ENCODE measurements at places on chromosomes 11 and 22.

DNA sequence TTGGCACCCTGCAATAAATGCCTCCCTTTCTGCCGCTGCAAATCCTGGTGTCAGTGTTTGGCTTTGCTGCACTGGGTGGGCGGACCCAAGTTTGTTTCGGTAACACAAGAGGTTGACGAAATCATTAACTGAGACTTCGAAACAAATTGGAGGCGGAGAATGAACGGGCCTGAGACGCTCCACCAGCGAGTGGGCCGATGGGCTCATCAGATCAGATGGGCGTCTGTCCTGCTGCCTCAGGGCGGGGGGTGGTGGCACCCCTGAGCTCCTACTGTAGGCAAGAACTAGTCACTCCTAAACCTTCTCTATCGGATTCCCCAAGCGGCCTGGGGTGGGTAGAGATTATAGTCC lies 918 bp upstream of the CAPN5 start:
- DNase-seq = no peak

DNA sequence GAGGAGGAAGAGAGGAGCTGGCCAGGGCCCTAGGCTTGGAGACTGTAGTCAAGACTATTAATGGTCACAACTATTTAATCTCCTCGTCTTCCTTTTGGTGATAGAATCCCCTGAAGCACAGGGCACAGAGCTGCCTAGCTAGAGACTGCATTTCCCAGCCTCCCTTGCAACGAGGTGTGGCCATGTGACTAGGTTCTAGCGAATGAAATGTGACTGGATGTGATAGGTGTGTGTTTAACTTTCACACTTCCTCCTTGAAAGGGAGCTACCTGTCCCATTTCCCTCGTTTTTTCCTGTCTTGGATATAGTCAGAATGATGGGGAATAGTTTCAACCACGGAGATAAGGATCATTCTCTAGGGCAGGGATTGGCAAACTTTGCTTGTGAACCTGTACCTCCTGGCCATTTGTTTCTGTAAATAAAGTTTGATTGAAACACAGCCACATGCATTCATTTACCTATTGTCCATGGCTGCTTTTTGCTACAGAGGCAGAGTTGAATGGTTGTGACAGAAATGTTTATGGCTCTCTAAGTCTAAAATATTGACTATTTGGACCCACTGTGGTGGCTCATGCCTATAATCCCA lies 313.5 kb downstream of the MIAT start:
- DNase-seq = no peak

- no peak for DNase-seq
These were observed 27.3 kb downstream of the SYT7 start for GRCh38 chr11:61553373-61554171.

DNA sequence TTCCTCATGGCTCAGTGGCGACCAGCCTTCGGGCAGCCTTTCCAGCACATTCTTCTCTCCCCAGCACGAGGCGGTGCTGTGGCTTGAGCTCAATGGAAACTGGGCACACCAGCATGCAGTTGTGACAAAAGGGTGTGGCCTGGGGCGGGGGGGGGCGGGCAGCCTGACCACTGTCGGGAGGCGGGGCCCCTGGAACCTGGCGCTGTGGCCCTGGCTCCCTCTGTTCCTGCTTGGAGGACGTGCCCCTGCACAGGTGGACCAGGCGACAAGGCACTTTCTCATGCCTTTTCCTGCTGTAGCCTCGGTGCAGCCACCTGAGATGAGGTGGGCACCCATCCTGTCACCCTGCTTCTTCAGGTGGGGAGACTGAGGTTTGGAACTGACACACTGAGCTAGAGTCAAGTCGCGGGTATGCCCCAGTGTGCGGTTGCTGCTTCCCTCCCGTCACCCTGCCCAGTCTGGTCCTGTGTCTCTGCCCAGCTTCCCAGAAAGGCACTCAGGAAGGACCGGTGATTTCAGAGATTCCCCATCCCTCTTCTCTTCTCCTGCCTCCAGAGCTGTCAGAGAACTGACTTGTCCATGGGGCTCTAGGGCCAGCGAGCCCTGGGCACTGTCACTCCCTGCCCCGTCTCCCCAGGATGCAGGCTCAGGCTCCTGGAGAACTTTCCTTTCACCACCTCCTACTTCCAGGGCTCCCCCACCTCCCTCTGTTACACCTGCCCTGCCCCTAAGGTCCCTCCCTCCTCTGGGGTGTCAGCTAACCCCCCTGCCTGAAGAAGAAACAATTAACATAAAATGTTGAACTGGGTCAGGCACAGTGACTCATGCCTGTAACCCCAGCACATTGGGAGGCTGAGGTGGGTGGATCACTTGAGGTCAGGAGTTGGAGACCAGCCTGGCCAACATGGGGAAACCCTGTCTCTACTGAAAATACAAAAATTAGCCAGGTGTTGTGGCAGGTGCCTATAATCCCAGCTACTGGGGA lies 9.9 kb downstream of the B3GAT1 start:
- DNase-seq = no peak

DNA sequence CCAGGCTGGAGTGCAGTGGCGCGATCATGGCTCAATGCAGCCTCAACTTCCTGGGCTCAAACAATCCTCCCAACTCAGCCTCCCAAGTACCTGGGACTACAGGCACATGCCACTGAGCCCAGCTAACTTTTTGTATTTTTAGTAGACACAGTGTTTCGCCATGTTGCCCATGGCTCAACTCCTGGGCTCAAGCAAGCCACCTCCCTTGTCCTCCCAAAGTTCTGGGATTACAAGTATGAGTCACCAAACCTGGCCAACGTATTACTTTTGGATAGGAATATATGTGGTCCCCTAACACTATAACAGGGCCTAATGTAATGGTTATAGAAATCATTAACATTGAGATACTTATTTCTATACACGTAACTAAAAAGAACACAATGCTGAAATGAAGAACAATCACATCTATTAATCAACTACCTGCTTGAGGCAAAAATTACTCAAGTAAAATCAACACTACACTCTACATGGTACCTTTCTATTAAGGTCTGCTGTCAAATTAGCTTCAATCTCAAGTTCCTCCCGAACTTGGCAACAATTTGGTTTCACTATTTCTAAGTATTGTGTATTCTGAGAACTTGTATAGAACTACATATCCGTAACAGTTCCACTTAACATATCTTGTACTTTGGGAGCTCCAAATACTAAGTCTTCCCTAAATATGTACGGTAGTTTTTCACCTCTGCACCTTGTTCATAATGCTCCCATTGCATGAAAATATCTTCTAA lies 124.9 kb downstream of the FCHSD2 start:
- no peak for DNase-seq

- DNase-seq = no peak
These were observed 147.4 kb upstream of the ZC3H12C start for GRCh38 chr11:109945626-109946321.

GRCh38 chr11:44564670-44565210 lies 723 bp upstream of the CD82 start:
- no peak for DNase-seq

GRCh38 chr11:69352166-69352565 lies 58.2 kb downstream of the MYEOV start:
- DNase-seq = no peak

DNA sequence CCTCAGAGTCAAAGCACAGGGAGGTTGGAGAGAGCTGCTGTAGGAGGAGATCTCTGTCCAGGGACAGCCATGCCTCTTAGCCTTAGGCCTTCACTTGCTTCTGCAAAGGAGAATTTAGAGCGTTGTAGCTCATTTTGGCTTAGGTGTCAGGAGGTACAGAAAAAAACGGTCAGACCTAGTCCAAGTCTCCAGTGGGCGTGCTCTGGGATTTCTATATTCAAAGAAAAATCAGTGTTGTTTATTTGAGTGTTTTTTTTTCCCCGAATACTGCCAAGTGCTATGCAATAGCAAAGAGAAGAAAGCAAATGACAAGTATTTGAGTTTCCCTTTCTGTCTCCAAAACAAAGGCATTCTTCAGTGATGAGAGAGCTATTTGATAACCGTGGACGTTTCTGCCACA lies 22.7 kb upstream of the OPCML start:
- no peak for DNase-seq

DNA sequence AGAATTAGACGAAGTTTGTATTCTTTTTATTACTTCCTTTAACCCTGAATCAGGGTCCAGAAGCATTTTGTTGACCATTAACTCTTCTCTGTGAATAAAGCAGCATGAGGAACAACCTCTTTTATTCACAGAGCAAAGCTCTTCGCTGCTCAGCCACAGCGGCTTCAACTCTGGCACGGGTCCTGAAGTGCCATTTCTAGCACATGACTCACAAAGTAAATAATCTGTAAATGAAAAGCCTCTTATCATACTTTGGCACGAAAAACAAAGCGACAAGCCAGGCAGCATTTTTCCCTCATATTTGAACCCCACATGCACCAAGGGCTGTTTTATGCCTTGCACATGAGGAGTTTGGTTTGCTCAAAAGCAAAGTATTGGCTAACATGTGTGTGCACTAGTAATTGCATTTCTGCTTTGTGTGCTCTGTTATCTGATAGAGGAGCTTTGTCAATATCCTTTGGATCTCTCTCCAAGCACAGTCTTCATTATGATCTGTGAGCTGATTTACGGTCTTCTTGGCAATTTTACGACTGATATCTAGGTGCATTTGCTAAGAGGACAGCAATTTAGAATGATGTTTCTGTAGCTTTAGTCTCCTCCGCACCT lies 33.0 kb upstream of the APOBEC3A start:
- DNase-seq = no peak

DNA sequence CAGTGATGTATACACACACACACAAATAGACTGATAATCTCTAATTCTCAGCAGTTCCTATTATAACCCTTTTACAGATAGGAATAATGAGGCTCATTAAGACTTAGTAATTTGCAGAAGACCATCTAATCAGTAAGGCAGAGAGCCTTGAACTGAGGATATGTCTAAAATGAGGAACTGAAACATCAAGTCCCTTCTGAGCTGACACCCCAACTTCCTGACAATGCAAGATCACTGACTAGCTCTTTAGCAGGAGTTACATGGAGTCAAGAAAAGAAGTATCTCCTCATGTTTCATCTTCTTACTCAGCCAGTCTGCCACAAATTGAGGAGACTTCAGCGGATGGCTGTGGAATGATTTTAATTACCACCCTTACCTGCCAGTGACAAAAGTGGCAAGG lies 193.0 kb downstream of the MSANTD4 start:
- no peak for DNase-seq

GRCh38 chr11:113532697-113533424 lies 57.7 kb upstream of the DRD2 start:
- DNase-seq = peak; percentile 47

DNA sequence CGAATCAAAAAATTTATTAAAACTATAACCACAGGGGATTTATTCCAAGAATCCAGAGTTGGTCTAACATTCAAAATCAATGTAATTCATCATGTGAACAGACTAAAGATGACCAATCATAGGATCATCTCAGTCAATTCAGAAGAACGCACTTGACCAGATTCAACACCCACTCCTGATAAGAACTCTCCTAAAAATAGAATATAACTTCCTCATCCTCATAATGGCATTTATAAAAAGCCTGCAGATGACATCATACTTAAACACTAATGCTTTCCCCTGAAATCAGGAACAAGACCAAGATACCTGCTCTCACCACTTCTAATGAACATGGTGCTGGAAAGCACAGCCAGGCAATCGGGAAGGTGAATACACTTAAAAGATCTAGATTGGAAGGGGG lies 10.5 kb upstream of the MUC2 start:
- no peak for DNase-seq

- peak; percentile 67 for DNase-seq
These were observed 7.6 kb downstream of the CYB5R2 start for GRCh38 chr11:7665473-7666291.

DNA sequence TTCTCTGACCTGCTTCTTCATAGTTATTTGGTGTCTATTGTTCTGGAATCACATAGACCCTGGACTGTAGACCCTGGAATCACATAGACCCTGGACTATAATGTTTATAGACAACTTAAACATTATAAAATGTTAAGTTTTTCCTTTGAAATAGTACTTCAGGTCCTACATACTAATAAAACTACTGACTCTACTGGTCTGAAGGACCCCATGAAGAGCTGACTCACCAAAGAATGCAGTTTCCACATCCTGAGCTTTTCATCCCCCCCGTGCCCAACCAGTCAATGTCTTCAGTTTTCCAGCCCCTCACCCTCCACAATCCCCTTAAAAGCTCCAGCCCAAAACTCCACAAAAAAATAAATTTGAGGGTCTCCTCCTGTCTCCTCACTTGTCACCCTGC lies 6.6 kb upstream of the PLEKHA7 start:
- no peak for DNase-seq
